ENCODE measurements at places on chromosomes 16 and 17. TPM values are rescaled to one million over a fixed set of nuclear protein-coding genes. Genes with fewer than 3 reads are reported as not detected.

GRCh38 chr17:42846594-42847280 is 2.4 kb downstream of the AOC2 start:
- DNase-seq, result no peak

GRCh38 chr17:73292031-73292531 is 19.7 kb downstream of the CDC42EP4 start:
- no peak for DNase-seq

Gene NUBP1
- total RNA-seq, result 24.9 TPM

Gene TMEM98
- not detected for total RNA-seq

Gene CNTNAP1
- 0.71 TPM for total RNA-seq

Gene KCNG4
- not detected for total RNA-seq
